ENCODE measurements at places on chromosomes 4 and X.

GRCh38 chr4:169256101-169256612, 14.6 kb downstream of the SH3RF1 start:
- DNase-seq = no peak

DNA sequence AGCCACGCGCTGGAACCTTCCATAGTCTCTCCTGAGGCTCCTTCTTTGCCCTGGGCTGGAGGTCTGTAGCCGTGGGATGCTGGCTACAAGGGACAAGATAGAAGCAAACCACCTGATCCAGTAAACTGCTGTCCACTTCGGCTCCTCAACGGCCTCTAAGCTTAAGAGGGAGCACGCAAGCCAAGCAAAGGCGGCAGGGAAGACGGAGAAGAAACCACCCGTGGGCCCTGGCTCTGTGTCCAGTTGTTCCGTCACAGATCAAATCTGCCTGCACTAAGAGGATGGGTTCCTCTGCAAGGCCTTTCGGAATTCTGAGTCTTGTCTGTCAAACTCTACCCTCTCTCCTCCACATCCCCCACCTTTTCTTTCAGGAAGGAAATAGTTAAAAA, 401 bp upstream of the EDNRA start:
- DNase-seq = no peak

GRCh38 chr4:176185051-176185450, 10.3 kb downstream of the SPATA4 start:
- DNase-seq = no peak

GRCh38 chrX:72705111-72705510, 9.0 kb downstream of the PHKA1 start:
- DNase-seq = no peak

Data from NCI-H524 treated with DMSO at 0.1 percent for 48 hours (cell line).